ENCODE measurements at places on chromosomes 1 and 21. TPM values are rescaled to one million over a fixed set of nuclear protein-coding genes. Genes with fewer than 3 reads are reported as not detected.

KCTD3 gene
- total RNA-seq: 65.6 TPM

NBPF20 gene
- 2.3 TPM for total RNA-seq

FCRL4 gene
- not detected for total RNA-seq

KCNC4 gene
- 0.99 TPM for total RNA-seq

MYBPH gene
- total RNA-seq: 1.1 TPM

PANK4 gene
- total RNA-seq: 42.1 TPM

COL8A2 gene
- total RNA-seq: 0.45 TPM

HAO2 gene
- not detected for total RNA-seq

SERPINC1 gene
- total RNA-seq: 0.22 TPM

FCRL1 gene
- not detected for total RNA-seq

GRCh38 chr1:222163895-222164294 lies 384.0 kb downstream of the HHIPL2 start:
- DNase-seq: no peak

GRCh38 chr1:58432851-58433668 lies 113.5 kb downstream of the OMA1 start:
- peak; percentile 28 for DNase-seq

GRCh38 chr1:192575499-192576189 lies at the start of gene RGS1:
Gene RGS1, plus strand, starts transcription at chr1:192575773. Its CDS starts 20 bp downstream, at chr1:192575793.
- DNase-seq: no peak

- no peak for DNase-seq
Measured at GRCh38 chr1:118977600-118977999, 10.5 kb downstream of the TBX15 start.

DNA sequence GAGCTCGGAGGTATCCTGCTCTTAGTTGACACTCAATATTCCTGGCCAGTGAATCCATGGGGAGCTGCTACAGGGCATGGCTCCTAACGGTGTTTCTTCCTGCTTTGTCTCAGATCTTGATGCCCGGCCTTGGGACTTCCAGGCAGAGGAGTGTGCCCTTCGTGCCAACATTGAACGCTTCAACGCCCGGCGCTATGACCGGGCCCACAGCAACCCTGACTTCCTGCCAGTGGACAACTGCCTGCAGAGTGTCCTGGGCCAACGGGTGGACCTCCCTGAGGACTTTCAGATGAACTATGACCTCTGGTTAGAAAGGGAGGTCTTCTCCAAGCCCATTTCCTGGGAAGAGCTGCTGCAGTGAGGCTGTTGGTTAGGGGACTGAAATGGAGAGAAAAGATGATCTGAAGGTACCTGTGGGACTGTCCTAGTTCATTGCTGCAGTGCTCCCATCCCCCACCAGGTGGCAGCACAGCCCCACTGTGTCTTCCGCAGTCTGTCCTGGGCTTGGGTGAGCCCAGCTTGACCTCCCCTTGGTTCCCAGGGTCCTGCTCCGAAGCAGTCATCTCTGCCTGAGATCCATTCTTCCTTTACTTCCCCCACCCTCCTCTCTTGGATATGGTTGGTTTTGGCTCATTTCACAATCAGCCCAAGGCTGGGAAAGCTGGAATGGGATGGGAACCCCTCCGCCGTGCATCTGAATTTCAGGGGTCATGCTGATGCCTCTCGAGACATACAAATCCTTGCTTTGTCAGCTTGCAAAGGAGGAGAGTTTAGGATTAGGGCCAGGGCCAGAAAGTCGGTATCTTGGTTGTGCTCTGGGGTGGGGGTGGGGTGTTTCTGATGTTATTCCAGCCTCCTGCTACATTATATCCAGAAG lies 16.7 kb downstream of the ALX3 start:
- peak; percentile 43 for DNase-seq

DNA sequence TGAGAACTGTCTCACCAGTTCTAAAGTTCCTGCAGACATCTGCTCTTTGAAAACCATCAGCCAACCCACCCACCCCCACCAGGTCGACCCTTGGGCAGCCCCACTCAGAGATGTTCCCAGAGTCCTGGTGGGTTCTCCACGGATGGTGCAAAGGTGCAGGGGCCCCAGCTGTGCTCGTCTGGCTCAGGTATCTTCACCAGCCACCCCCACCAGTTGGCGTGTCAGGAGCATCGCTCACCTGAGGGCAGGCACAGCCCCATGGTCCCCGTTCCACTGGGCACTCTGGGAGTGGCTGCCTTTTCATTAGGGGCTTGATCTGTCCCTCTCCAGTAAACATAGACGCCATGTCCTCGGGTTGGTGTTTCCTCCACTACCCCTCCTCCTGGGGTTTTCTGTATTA lies 70.5 kb downstream of the UMODL1 start:
- no peak for DNase-seq

DNA sequence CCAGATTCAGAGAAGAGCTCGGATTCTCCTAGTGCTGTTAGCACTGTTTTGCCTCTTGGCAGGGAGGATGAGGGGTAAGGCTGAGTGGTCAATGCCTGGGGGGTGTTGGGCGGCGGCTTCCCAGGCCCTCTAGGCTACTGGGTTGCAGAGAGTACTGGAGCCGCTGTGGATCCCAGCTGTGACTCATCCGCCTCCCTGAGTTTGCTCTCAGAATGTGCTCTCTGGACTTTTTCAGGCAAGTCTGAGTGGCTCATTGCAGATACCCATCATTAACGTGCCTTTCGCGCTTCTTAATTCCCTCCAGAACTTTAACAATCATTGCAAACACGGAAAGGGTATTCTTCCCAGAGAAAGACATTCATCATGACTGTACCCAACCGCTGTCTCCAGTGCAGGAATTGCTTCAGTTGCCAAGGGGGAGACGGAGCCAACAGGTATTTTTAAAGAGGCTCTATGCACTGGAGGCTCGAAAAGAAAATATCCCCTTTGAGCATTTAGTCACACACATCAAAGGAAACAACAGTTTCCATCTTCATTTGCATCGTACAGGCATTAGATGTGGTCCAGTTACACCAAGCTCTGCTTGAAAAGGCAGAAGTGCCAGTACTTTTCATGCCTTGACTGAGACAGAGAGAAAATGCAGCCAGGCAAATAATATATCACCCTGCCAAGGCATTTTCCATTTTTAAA lies 14.4 kb upstream of the CAMTA1 start:
- DNase-seq: peak; percentile 40

DNA sequence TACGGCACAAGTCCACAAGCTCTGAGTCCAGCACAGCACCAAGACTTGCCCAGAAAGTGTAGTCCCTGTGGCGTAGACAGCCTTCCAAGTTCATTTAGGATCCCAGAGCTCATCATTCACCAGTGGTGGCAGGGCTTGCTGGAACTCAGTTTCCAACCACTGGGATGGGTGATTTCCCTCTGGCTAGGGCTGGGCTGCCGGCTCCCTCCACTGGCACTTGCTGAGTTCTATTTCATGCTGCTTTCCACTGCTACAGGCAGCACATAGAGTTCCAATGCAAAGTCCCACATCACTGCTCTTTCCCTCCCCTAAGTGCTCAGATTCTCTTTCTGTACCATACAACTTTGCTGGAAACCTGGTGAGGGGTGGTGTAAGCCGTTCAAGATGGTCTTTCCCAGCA lies 510.3 kb upstream of the TMPRSS15 start:
- no peak for DNase-seq

- no peak for DNase-seq
Measured at GRCh38 chr1:228034954-228035837, 28.4 kb downstream of the WNT3A start.

- no peak for DNase-seq
Measured at GRCh38 chr1:176802316-176802715, 339.3 kb downstream of the PAPPA2 start.

DNA sequence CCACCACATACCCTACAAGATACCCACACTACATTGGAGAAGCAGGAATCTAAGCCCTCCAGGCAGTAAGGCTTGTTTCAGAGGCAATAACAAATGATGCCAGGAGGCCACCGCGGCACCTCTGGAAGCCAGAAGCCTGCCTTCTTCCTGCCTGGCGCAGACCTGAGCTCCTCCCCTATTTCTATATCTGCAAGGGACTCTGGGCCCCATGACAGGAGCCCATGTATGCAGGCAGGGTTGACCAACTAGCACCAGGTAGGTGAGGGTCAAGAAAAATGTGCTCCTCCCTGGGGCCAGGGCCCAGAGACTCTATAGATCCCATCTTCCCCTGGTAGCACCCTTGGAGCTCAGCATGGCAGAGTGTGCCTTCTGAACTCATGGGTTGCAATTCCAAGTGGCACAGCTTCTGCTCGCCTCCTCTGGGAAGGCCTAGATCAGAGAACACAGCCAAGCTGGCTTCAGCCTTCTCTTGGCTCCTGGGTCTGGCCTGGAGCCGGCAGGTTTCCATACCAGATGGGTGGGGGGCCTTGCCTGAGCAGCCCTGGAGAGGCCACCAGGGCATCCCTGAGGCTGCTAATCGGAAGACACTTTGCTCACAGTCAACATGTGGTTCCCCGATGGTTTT lies 85.1 kb downstream of the STUM start:
- no peak for DNase-seq

DNA sequence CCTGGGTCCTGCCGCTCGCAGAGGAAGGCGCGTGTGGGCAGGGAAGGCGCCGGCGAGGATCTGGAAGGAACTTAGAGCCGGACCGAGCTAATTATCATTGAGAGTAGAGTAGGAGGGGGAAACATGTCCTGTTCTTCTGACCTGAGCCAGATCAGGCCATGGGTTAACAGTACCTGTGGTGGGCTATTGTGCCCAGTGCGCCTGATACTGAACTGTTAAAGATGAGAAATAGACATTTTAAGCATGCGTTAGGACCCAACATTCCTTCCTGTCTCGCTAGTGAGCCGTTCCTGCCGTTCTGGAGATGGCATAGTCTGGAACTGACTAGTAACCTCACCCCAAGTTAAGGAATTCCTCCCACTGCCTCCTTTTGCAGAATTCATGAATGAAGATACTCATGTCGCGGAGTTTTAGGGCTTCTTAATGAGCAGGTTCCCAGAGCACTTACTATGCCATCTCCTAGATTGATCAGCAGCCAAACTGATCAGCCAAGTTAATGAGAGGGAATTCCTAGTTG lies 870 bp downstream of the STRIP1 start:
- DNase-seq: no peak

- DNase-seq: no peak
Measured at GRCh38 chr1:114482585-114482984, 28.4 kb downstream of the TRIM33 start.
